MG63 (cell line): ENCODE measurements at places on chromosomes 11 and 22. TPM values are rescaled to one million over a fixed set of nuclear protein-coding genes. Genes with fewer than 3 reads are reported as not detected.

GRCh38 chr11:17734986-17735817 lies 621 bp downstream of the KCNC1 start:
- peak; percentile 59 for DNase-seq

The SHANK2 gene
- 0.49 and 18.6 TPM in 2 replicates for total RNA-seq

The SLC6A5 gene
- total RNA-seq, result not detected in 2 replicates

The OR6A2 gene
- not detected in 2 replicates for total RNA-seq

The LINC01488 gene
- total RNA-seq, result not detected in 2 replicates

GRCh38 chr11:102414559-102414958 lies 38.0 kb downstream of the TMEM123 start:
- DNase-seq, result no peak

The CCDC81 gene
- not detected in 2 replicates for total RNA-seq

GRCh38 chr11:120235024-120235628 lies 4.8 kb upstream of the POU2F3 start:
- DNase-seq, result no peak

- DNase-seq, result no peak
Observed at GRCh38 chr11:119782739-119783072, 53.7 kb upstream of the NECTIN1 start.

- DNase-seq, result no peak
Observed at GRCh38 chr22:50482107-50483074, 1.0 kb downstream of the ADM2 start.

DNA sequence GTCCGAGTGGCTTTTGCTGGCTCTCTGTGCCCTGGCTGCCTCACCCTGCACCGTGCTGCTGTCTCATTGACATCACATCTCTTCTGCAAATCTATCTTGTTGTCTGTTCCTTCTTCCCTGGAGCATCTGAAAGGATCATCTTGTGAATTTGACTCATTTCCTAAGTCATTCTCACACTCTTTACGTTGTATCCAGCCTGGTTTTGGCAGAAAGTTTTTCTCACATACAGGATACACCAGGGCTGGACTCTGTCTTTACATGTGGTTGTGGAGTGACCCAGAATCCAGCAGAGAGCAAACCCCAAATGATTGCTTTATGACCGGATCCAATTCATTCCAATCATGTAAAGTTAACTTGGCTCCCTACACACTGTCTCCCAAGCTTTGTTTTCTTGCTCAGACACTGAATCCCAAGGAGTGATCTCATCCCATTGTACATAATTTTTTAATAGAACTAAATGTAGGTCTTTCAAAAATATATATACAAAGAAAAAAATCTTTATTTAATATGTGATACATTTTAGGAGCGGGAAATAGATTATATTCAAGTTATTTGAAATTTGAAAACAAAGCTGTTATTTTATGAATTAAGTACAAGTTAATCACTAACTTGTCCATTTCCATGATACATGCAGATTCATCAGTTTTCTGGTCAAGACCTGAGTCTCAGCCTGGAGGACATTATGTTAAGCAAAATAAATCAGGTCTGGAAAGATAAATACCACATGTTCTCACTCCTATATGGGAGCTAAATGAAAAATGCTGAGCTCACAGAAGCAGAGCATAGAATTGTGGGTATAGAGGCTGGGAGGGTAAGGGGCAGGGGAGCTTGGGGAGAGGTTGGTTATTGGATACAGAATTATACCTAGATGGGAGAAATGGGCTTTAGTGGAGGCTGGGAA lies 2.9 kb upstream of the RFPL1 start:
- DNase-seq, result no peak
